ENCODE measurements at places on chromosomes 12 and 14.

- DNase-seq = no peak
Measured at GRCh38 chr12:70571029-70571428, 66.2 kb downstream of the PTPRB start.

DNA sequence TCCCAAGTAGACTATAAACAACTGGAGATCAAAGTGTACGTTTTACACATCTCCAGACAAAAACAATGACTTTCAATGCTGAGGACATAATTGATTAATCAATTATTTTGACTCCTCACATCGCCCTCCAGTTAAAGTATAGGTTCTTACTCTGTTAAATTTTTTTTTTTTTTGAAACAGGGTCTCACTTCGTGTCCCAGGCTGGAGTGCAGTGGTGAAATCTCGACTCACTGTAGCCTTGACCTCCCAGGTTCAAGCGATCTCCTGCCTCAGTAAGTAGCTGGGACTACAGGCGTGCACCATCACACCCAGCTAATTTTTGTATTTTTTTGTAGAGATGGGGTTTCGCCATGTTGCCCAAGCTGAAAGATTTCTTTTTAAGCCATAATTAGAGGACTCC, 938 bp upstream of the CCNB1IP1 start:
- DNase-seq = no peak

GRCh38 chr12:95742586-95742985, 48.0 kb downstream of the NTN4 start:
- no peak for DNase-seq

- DNase-seq = no peak
Measured at GRCh38 chr12:93243689-93244513, 133.8 kb upstream of the NUDT4 start.

DNA sequence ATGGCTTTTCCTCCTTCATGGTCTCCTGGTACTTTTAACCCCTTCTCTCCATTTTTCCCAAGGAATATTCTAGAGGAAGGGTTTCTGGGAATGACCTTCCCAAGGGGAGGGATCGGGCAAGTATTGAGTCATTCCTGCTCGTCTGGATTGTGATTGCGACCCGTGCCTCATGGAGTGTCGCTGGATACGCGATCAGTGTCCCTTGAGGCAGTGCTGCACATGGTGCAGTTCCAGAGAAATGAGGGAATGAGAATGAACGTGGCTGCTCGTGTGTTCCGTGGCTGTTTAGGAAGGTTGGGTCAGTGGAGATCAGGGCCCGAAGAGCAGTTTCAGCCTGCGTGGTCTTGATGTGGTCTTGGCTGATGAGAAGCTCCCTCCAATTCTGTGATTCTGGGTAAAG, 234.4 kb downstream of the CACNA1C start:
- DNase-seq = no peak

DNA sequence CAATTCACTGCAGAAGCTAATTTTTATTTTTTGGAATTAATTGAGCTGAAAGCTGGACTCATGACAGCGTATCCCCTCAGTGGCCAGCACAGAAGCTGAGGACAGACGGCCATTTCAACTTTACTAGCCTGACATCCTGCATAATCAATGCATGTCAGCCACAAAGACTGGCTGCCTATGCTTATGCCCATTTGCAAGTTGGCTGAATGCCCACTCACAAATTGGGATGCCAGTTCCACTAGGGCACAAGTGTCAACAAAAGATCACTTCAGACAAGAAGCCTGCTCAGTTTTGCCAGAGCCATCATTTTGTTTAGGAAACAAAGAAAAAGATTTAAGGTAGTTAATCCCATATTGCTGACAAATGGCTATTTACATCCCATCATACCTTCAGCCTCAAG, 417.6 kb downstream of the NOVA1 start:
- DNase-seq = no peak

GRCh38 chr12:92989715-92990484, 60.8 kb upstream of the EEA1 start:
- no peak for DNase-seq

DNA sequence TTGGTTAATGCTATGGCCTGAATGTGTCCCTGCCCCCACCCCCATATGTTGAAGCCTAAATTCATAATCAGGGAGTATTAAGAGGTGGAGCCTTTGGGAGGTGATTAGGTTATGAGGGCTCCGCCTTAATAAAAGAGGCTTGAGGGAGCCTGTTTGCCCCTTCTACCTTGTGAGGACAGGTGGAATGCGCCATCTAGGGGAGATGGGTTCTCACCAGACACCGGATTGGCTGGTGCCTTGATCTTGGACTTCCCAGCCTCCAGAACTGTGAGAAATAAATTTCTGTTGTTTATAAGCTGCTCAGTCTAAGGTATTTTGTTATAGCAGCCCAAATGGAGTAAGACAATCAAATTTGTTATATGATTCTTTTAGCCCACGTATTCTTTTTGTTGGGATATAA, 148.3 kb downstream of the PTCSC3 start:
- no peak for DNase-seq

DNA sequence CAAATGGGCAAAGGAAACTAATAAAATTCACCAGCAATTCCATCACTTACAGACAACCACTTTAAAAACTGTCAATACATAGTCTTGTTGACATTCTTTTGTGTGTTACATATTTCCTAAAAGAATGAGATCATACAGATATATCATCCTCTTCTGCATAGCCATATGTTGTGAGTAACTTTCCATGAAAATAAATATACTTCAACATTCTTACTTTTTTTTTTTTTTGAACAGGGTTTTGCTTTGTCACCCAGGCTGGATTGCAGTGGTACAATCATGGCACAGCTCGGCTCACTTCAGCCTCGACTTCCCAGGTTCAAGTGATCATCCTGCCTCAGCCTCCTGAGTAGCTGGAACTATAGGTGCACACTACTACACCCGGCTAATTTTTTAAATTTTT, 20.9 kb downstream of the ZC2HC1C start:
- DNase-seq = no peak

DNA sequence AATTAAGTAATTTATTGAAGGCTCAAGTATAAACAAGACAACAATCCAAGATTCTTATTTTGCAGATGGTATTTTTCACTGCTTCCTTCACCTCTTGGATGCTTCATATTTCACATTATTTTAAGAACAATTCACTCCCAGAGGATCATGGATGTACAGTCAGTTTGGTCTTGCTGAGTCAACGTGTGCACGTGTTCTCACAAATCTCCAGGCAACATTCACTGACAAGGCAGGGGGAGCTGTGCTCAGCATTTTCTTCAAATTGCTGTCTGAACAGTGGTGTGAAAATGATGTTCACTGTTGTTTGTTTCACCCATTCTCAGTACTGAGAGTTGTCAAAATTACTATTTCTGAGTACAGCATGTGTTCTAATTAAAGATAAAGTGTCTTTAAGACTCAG, 118.3 kb upstream of the SLC38A4 start:
- DNase-seq = no peak
